ENCODE measurements at places on chromosomes 4 and X.

- DNase-seq = peak; percentile 78
Measured at GRCh38 chrX:118552121-118552900, 56.7 kb downstream of the DOCK11 start.

- DNase-seq = peak; percentile 46
Measured at GRCh38 chrX:6159468-6159867, 69.2 kb downstream of the NLGN4X start.

DNA sequence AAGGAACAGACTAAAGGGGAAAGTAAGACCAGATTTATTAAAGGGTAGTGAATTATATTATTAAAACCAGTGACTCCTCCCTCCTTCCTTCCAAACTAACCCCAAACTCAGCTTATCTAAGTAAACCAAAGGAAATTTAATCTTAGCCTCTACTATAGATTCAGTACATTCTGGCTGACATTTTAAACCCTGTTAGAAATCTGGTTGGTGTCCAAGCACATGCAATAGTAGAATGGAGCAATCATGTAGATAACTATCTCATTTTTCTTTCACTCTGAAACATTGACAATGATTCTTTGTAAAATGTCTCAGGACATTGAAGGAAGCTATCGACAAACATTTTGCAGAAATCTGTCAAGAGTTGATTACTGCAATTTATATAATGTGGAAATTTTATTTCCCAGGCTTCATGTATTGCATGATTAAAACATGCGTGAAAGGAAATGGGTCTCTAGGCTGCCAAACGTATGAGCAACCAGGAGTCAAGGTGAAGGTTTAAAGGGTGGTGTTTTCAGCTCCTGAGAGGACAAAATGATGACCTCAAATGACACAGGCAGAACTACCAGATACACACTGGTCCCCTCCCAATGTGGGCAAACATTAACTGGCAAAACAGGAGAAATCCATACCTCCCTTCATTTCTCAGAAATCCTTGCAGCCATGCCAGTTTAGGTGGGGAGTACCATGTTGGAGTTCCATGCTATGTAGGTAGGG lies 58.2 kb upstream of the RBM47 start:
- no peak for DNase-seq

DNA sequence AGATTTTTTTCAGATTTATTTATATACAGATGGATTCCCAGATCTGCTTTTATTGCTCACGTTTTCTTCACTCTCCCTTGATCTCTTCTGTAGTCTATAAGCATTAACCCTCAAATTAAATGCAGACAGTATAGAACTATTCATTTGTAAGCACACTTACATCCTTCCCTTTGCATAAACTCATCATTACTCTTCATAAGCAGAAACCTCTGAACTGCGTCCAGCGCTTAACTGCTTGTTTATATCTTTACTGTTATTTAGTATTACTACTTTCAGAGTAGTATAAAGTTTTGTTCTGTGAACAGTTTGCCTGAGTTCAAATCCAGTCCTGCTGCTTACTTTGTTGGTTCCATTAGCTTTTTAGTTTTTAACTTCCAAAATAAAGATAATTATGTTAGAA lies 132.9 kb downstream of the STIM2 start:
- no peak for DNase-seq

GRCh38 chrX:128992107-128992971 lies 531.0 kb downstream of the SMARCA1 start:
- DNase-seq = no peak

DNA sequence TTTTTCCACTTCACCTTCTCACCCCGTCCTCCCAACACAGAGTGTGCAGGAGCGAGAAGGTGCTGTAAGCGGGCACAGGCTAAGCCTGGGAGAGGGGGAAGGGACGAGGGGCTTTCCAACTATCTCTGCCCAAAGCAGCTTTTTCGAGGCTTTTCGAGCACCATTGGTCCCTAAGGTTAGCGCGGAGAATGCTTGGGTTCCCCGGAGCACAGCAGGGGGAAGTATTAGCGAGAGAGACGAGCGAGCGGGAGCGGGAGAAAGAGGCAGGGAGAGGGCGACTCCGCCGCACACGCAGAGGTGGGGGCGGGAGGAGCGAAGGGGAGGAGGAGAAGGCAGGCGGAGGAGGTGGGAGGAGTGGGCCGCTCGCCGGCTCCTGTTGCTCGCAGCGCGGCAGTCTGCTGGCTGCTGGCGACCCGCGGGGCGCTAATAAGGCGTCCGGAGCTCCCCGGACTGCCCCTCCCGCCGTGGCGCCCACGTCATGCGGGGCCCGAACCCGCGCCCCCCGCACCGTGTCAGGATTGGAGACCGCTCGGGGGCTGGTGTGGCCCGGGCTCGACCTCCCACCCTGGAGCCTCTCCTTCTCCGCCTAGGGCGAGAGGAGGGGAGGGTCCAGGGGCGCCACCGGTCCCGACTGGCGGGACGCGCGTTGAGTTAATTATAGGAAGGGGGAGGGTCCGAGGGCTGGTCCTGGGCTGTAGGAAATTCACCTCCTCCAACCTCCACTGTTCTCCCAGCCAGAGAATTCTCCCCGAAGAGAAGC lies at the start of gene ADAMTS3:
Gene ADAMTS3, minus strand, starts transcription at position 263 of the 760 bp plus-strand sequence. CDS start 459 bp downstream, outside the sequence.
- peak; percentile 77 for DNase-seq
